ENCODE measurements at places on chromosomes 1 and 21.
A peak's percentile ranks its signal among the peaks of the same experiment; 100 is the strongest.

DNA sequence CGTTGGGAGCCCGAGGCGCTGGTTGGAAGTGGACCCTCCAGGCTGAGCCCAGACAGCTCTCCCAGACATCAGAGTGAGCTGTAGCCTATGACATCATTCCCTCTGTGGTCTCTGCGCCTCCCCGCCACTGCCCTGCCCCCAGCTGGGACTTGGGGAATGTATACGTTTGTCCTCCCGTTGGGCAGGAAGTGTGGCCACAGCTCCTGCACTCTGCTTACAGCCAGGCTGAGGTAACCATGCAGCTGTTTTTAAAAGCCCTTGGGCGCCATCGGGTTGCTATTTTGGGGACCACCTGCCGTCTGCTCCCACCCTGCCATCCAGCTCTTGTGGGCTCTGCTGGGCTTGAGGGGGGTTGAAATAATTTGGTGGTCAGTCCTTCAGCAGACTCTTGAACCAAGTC lies 7.8 kb downstream of the VASH2 start:
- no peak for DNase-seq

DNA sequence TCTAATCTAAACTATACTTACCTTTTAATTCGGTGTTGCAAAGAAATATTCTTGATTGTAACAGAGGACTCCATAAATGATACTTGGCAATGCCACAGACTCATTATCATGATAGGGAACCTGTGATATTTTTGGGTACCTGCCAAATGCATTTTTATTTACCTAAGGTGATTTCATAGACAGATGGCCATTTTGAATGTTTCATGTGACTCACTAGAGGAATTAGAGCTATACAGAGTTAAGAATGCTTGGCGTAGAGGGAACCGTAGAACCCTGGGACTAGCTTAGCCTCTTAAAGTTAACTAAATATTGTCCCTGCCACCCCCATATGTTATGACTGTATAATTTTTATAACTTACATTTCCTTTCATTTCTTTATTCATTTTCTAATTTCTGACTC lies 136.1 kb downstream of the DISP1 start:
- peak; percentile 79 for DNase-seq

GRCh38 chr1:95168028-95168427 lies 50.9 kb downstream of the TLCD4 start:
- DNase-seq = no peak

DNA sequence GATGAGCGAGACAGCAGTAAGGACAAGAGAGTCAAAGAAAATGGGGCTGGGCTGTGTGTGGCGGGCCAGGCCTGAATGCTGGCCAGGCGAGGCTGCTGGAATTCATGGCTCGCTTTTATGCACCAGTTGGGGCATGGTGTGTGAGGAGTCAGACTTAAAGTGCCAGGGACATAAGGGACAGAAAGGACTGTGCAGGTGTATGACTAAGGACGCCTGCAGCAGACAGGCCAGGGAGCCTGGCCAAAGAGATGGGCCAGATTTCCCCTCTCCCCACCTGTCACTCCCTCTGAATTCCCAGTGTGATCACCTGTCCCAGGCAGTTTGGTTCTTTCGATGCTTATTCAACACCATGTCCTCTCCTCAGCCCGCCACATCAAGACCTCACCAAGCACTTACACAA lies 16.9 kb upstream of the SMIM12 start:
- DNase-seq = no peak

- DNase-seq = no peak
These were observed 22.0 kb downstream of the BRINP3 start for GRCh38 chr1:190455631-190456030.

DNA sequence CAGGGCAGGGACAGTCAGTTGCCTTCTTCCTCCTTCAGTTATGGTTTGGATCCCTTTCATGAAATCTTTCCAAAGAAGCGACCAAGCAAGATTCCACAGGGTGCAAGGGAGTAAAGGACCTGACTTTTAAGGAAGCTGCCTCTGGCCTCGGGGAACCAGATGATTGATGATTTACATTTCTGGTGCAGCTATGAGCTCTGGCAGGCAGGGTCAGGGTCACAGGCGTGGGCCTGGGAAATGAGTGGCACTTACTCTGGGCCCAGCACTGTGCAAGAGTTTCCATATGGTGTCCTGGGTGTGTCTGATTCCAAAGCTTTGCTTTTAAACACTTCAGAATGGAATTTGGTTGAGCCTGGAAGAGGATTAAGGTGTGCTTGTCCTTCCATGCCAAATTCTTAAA lies 7.2 kb upstream of the CRABP2 start:
- DNase-seq = no peak

DNA sequence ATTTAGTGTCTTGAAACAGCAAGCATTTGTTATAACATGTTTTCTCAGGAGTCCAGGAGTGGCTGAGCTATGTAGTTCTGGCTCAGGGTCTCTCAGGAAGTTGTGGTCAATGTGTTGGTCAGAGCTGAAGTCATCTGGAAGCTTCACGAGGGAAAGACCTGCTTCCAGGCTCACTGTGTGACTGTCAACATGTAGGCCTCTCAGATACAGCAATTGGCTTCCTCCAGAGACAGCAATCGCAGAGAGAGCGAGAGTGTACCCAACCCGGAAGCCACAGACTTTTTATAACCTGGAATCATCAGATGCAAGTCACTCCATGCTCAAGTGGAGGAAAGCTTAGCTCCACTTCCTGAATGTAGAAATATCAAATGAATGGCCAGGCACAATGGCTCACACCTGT lies 40.9 kb downstream of the TNFRSF9 start:
- no peak for DNase-seq

GRCh38 chr1:202802998-202803932 lies 5.0 kb downstream of the KDM5B start:
- DNase-seq = no peak

Measured in NCI-H1436 treated with DMSO at 0.1 percent for 48 hours (cell line).